ENCODE measurements at places on chromosomes 16 and 17. TPM values are rescaled to one million over a fixed set of nuclear protein-coding genes. Genes with fewer than 3 reads are reported as not detected.

Gene GABARAP
- 214 TPM for total RNA-seq

Gene GJD3
- not detected for total RNA-seq

Gene CACNA1H
- total RNA-seq: 1.8 TPM

Gene KRTAP2-1
- not detected for total RNA-seq

- H3K36me3 ChIP-seq: no peaks in the 10 kb centered on the region
- no peak for DNase-seq
- H3K4me1 ChIP-seq: peaks cover 36% of the 10 kb centered on the region
Observed at GRCh38 chr17:16285646-16286008, 67.6 kb downstream of the CENPV start.

All from naive thymus-derived CD4-positive, alpha-beta T cell (primary cell).